ENCODE measurements at places on chromosomes 4 and X.

- no peak for DNase-seq
Observed at GRCh38 chrX:43822014-43822413, 60.2 kb downstream of the MAOB start.

DNA sequence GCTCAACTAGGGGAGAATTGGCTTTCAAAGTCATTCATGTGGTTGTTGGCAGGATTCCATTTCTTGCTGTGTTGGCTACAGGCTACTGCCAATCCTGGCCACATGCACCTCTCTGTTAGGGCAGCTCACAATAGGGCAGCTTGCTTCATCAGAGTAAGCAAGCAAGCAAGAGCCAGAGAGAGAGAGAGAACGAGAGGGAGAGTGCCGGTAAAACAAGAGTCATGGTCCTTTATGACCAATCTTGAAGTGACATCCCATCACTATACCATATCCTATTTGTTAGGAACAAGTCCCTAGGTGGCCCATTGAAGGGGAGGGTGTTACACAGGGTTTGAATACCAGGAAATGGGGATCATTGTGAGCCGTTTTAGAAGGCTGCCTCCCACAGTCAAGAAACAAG lies 33.0 kb upstream of the TLR2 start:
- peak; percentile 61 for DNase-seq

GRCh38 chrX:7283741-7284140 lies 135.8 kb upstream of the PUDP start:
- DNase-seq, result no peak

DNA sequence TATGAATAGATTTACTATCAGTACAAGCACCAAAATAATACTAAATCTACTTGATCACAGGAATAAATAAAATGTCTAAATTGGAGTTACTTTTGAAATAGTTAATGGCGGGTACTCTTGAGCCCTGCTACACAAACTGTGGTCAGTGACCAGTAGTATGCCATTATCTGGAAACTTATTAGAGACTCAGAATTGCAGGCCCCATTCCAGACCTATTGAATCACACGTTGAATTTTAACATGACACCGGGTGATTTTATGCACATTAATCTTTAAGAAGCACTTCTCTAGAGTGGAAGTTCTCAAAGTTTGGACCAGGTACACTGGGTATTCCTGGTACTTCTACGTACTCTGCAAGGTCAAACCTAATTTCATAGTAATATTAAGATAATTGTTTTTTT lies 660.0 kb upstream of the POU3F4 start:
- no peak for DNase-seq

DNA sequence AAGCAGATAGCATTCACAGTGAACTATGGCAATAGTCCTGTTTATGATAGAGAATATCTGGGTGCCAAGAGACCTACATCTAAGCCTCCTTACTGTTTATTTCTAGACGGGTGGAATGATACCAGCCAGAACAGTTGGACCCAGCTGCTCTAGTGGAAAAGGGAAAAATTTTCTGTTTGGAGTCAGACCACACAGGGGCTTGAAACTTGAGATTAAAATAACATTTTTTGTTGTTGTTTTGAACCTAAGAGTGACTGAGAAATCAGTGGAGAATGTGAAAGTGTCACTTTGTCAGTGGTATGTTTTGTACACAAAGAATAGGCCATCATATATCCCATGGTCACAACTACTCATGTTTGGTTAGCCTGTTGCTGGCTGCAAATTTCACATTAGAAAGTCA lies 105.7 kb downstream of the AGTR2 start:
- no peak for DNase-seq

Measured in MV-4-11 (cell line).